ENCODE measurements at places on chromosomes 2 and 18.

DNA sequence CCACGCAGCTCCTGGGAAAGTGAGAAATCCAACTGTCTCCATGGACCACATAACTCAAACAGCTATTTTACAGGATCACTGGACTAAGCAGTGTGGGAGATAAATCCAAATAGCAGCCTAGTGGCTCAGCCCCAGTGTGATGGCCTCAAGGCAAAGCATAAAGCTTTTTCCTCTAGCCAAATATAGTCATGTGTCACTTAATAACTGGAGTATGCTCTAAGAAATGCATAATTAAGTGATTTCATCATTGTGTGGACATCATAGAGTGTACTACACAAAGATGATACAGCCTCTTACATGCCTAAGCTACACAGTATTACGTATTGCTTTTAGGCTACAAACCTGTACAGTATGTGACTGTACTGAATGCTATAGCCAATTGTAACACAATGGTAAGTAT, 31.8 kb upstream of the ST8SIA3 start:
- no peak for DNase-seq

- no peak for DNase-seq
These were observed 2.9 kb downstream of the ALS2 start for GRCh38 chr2:201777869-201778268.

DNA sequence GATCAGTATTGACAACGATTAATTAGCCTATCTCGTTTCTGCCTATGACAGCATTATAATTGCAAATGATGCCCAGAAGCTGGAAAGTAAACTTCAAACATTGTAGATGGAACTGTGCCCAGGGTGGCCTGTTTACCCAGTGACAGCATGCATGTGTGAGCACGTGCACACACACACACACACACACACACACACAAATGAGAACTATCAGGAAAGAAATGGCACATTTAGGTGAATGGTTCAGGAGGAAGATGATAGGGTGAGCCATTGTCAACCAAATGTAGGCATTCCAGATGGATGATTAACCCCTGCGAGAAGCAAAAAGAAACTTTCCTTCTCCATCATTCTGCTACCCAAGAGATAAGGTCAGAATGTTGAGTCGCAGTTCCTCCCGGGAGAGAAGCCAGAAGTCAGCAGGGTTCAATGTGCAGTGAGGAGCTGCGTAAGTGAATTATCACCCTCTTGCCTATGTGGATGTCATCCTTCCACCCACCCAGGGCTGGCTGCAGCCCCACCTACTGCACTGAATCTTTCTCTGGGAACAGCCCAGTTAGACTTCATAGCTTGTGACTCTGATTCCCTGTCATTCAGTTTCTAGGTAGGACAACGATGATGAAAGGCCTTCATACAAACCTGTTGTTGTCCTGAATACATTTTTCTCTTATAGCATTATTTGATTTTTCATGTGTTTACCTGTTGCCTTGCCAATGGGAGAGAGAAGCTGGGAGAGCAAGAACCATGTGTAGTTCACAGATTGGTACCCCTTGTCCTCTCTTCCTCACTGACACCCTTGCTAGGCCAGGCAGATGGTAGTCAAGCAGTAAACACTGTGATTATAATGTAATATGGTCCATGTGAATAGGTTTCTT, 3.5 kb upstream of the APOB start:
- DNase-seq = no peak

GRCh38 chr2:208359632-208359986, 47.0 kb upstream of the PTH2R start:
- peak; percentile 98 for DNase-seq

DNA sequence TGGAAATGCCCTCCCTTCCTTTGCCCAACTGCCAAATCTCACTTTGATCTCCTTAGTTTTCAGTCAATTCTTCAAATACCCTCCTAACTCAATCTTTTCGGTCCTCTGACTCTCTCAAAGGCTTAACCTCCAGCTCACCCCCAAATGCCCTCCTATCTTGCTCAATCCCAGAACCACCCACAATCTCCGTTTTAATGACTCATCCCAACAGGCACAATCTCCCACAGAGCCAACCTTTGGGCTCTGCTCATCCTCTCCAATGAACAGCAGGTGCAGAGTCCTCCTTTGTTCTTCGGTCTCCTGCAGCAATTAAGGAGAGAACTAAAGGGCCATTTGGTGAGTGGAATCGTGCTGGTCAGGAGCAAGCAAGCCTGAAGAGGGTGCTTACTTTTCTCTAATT, 366.1 kb upstream of the CRIM1 start:
- DNase-seq = no peak

- no peak for DNase-seq
These were observed 1.5 kb downstream of the SOWAHC start for GRCh38 chr2:109615637-109616144.

DNA sequence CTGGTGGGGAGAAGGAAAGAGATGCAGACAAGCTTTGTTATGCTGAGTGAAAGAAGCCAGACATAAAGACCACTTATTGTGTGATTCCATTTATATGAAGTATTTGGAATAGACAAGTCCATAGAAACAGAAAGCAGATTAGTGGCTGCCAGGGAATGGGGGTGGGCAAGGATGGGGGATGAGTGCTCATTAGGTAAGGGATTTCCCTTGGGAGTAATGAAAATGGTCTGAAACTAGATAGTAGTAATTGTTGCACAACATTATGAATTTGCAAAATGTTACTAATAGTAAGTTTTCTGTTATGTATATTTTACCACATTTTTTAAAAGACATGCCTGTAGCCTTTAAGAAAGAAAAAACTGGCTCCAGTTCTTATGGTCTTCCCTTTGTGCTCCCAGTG, 154.9 kb downstream of the LNPK start:
- no peak for DNase-seq

- DNase-seq = no peak
These were observed 17.1 kb downstream of the RNF144A start for GRCh38 chr2:6934345-6934744.

GRCh38 chr2:158781353-158781961, 13.7 kb upstream of the DAPL1 start:
- no peak for DNase-seq

DNA sequence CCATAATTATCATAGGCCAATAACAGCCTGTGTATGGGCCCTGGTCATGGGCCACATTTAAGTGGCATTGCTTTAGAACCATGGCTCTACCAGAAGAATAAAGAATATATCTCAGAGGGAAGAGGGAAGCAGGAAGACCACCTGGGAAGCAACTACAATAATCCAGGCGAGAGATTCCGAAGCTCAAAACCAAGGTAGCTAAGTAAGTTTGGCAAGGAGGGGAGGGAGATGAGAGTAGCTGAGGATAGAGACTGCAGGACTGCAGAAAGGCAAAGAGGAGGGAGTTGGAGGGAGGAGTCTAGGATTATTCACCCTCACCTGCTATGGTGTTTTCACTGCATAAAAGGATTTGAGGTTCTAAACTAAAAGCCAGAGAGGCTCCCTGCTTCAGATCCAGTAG, 293.5 kb downstream of the SETBP1 start:
- no peak for DNase-seq

DNA sequence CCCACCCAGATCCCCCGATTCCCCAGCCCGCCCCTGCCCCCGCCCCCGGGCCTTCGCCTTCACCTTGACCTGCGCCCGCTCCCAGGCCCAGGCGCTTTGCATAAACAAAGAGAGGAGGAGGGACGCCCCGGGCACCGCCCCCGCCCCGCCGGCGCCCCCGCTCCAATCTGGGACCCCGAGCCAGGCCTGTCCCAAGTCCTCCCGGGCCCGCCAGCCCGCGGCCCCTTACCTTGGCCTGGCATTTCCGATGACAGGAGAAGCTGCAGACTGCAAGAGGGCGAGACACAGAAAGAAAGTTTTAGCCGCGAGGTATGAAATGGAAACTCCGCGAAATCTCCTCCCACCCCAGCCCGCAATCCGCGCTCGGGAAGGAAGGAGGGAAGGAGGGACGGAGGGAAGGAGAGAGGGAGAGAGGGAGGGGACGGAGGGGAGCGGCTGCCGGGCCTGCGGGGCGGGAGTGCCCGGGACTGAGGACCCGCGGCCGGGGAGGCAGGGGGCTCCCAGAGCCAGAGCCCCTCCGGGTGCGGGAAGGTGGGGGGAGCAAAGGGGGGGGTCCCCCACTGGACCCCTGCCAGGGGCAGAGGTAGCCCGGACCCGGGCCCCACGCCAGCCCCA, 24.2 kb downstream of the TNS1 start:
- DNase-seq = no peak

GRCh38 chr2:235495373-235496238, 1.8 kb downstream of the AGAP1 start:
- no peak for DNase-seq

DNA sequence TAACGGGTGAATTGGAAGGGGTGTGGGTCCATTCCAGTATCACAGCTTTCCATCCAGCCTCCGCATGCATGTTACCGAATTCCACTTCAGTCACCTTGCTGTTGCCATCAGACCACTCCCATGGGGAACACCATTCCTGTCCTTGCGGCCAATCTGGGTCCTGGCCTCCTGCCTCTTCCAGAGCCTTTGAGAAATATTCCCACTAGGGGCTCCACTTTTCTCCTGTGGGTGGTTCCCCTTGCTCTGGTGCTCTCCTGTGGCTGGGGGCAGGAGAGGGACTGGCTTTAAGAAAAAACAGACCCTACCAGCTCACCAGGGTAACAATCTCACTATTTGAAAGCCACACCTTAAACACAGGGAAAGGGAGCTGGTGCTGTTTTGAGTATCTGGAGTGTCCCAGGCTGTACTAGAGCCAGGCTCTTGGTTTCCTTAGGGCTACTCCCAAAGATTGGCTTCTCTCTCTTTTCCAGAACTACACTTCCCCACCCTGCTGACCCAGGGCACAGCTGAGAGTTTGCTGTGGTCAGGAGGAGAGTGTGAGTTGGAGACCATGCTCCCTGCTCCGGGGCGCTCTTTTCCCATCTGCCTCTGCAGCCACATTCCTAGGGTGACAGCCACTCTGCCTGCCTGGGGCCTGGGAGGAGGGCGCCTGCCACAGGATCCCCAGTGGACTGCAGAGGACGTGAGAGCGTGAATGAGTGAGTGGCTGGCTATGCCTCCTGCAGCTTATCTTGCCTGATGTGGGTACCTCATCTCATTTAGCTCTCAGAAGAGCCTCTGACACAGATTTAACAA, 460.8 kb upstream of the HS6ST1 start:
- no peak for DNase-seq

DNA sequence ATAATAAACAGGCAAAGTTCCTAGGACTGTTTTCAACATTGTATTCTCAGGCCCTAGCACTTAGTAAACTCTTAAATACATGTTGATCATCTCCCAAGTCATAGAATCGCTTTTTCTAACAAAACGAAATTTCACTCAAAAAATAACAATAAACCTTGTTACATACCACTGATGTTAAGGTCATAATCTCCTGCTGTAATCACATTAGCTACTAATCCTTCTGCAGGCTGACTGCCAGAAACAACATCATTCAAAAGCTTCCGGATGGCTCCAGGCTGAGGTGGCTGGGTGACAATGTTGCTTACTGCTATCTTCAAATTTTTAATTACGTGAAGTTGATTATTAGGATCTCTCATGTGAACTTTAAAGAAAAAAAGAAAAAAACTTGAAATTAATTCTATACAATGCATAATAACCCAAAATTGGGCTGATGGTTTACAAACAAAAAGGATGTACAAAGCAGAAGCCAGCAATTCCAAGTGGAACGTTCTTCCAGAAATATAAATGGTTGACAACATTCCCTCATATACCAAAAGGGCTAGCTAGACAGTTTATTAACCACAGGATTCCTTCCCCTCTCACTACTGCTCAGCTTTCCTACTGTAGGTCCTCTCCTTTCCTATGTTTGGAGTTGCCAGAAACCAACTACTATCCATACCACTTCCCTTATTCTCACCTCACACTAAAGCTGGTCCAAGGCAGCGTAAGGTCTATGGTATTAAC, 11.6 kb downstream of the TRAPPC8 start:
- no peak for DNase-seq

- DNase-seq = no peak
These were observed 35.8 kb downstream of the SH3RF3 start for GRCh38 chr2:109164739-109165221.

- DNase-seq = peak; percentile 67
These were observed 685 bp downstream of the SMAD4 start for GRCh38 chr18:51030537-51031258.

- no peak for DNase-seq
These were observed 146.5 kb downstream of the CDH2 start for GRCh38 chr18:28030458-28030857.

DNA sequence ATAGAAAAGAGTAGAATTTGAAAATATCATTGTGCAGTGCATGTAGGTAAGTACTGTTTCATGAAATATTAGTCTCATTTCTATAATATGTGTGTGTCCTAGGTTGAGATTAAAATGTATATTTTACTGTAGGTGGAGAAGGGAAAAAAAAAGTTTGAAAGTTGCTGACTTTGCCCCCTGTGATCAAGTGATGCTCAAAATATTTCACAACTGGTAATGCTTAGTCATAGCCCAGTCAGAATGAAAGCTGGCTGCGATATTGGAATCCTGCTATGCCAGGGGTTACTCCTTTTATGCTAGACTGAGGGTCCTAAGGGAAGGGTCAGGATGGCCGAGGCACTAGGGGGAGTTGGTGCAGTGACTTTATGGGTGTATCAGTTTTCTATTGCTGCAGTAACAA, 19.5 kb upstream of the CFAP36 start:
- no peak for DNase-seq

DNA sequence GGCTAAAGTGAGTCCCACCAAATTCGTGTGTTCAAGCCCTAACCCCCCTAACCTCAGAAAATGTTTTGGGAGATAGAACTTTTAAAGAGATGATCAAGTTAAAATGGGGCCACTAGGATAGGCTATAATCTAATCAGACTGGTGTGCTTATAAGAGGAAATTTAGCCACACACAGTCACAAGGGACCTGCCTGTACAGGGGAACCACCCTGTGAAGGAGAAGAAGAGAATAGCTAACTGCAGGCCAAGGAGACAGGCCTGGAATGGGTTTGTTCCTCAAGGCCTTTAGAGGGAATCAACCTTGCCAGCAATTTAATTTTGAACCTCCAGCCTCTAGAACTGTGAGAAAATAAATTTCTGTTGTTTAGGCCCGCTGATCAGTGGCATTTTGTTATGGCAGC, 36.0 kb upstream of the TANK start:
- no peak for DNase-seq

DNA sequence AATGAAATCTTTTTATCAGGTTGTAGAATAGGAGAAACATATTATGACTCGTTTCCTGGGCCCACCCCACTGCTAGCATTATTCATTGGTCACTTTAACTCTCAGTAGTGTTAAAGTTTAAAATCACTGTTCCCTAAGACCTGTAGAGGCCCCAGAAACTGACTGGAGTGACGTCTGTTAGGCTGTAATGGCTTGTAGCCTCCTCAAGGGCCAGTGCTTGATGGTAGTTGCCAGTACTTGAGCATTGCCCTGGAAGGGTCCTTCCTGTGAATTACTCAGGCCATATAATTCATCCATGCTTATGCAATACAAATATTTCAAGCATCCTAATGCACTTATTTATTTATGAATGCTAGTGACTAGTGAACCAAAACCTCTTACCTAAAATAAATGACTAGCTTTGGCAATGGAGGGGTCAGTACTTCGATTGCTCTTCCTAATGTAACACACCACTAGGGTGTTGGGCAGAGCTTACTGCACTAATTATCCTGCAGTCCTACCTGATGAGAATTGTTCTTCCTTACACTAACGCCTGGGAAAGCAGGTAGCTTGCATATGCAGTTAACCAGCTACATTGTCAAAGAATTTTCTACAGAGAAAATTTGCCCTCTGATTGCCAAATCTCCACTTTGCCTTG, 31.2 kb downstream of the ARHGAP25 start:
- DNase-seq = peak; percentile 58
